ENCODE measurements at places on chromosomes 2 and 18.

GRCh38 chr2:71619230-71619741, 165.9 kb downstream of the DYSF start:
- DNase-seq: no peak

DNA sequence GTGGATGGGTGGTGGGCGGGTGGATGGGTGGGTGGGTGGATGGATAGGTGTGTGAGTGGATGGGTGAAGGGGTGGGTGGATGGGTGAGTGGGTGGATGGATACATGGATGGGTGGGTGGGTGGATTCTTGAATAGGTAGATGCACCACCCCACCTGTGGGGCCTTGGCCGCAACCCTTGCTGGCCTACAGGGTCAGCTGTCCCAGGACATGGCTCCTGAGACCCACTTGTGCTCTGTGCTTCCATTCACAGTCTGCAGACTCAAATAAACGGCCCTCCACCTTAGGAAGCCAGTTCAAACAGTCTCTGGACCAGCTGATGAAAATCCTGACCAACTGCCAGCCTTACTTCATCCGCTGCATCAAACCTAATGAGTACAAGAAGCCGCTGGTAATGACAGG, 54.4 kb downstream of the MYO7B start:
- DNase-seq: no peak

GRCh38 chr2:122080871-122081270, 325.4 kb downstream of the TSN start:
- no peak for DNase-seq

- DNase-seq: no peak
Observed at GRCh38 chr2:132609101-132609890, 60.7 kb downstream of the LYPD1 start.

GRCh38 chr2:17606851-17607250, 66.4 kb downstream of the VSNL1 start:
- DNase-seq: no peak

- no peak for DNase-seq
Observed at GRCh38 chr2:170362313-170362870, 184.4 kb downstream of the MYO3B start.

- DNase-seq: no peak
Observed at GRCh38 chr2:54083445-54083844, 32.0 kb upstream of the ACYP2 start.

DNA sequence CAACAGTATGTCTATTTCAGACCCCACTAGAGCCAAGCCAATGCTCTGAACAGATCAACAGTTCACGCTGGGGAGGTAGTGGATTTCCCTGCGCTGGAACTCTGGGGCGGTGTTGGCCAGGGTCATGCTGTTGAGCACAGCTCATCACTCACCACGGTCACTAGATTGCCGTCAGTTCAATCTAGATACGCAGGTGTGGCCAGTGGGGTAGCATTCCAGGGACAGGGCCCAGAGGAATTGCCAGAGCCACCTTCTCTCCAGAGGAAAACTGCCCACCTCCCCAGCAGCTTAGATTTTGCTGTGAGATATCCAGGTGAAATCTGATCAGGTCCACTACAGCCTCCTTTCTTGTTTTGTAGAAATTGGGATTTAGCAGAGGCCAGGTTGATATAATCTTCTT, 101.8 kb downstream of the SOX11 start:
- no peak for DNase-seq

GRCh38 chr2:179268277-179268925, 3.8 kb upstream of the SESTD1 start:
- DNase-seq: peak; percentile 62

DNA sequence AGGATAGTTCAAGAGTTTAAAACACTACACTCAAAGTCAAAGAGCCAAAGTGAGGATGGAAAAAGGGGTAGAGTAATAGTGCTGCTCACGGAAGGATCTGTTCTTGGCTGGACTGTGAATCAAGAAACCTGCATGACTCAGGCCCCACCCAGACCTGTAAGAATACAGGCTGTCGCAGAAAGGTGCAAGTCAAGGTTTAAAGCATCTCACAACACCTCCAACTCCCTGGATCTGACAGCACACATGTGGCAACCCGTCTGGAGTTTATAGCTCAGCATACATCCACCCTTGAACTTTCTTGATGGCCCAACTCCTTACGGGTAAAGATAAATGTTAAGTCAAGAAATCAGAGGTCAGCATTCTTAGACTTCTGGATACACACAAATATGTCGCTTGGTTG, 6.3 kb downstream of the KIAA2012 start:
- no peak for DNase-seq

- no peak for DNase-seq
Observed at GRCh38 chr2:223306371-223306770, 254.4 kb downstream of the KCNE4 start.

DNA sequence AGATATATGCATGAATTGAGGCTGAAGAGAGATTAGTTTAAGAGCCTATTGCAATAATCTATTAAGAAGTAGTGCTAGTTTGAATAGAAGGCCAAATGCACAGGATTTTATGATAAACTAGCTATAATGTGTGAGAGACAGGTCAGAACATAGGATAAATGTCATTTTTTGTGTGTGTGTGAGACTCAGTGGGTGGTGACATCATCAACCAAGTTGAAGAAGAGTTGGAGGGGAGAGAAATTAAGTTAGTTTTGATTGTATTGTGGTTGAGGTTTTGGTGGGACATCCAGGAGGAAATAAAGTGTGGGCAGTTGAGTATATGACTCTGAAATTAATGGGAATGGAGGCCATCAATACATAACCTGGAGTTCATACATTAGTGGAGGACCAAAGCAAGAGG, 320.1 kb upstream of the CWC22 start:
- no peak for DNase-seq

DNA sequence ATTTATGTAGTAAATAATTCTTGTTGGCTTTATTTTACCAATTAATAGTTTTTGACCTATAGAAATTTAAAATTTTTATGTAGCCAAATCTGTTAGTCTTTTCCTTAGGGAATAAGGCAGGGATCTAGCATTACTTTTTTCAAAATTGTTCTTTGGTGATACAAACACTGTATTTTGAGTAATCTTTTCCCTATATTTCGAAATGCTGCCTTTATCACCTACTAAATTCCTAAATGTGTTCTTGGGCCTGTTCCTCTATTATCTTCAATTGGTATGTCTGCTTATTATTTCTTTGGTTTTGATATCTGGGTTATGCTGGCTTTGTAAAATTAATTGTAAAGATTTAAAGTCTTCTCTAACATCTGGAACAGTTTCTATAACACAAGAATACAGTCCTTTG, 87.5 kb downstream of the DYSF start:
- DNase-seq: no peak

DNA sequence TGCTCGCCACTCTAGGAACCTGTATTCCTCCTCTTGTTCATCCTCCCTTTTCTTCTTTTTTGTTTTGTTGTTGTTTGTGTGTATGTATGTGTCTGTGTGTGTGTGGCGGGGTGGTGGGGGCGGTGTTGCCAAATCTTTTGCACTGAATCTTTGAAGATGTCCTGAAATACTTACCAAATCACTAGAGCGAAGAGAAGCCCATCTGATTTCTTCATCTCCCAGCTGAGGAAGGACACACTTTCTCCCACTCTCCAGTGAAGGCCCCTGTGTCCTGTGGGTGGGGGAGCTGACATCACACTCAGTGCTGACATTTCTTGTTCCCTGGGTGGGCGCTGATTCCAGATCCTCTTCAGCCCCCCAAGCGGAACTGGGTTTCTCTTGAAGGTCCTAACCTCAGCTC, 74.5 kb downstream of the NEDD4L start:
- no peak for DNase-seq

GRCh38 chr18:22490429-22490846, 72.7 kb upstream of the CTAGE1 start:
- DNase-seq: peak; percentile 5

- DNase-seq: no peak
Observed at GRCh38 chr2:43569921-43570320, 25.9 kb downstream of the THADA start.

DNA sequence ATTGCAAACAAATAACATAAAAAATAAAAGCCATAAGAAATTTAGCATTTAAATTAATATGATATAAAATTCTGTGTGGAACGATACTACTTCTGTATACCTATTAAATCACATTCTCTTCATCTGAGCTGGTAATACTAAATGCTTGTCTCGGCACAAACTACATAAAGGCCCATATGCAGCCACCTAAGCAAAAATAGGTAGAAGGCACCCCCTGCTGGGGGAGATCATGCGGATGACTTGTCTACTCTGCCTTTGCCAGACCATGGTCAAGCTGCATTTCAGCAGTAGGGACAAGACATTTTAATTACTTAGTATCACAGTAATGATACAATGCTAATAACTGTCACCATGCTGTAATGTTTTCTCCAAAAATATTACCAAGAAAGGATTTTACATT, 108.0 kb downstream of the CDH19 start:
- DNase-seq: peak; percentile 60

DNA sequence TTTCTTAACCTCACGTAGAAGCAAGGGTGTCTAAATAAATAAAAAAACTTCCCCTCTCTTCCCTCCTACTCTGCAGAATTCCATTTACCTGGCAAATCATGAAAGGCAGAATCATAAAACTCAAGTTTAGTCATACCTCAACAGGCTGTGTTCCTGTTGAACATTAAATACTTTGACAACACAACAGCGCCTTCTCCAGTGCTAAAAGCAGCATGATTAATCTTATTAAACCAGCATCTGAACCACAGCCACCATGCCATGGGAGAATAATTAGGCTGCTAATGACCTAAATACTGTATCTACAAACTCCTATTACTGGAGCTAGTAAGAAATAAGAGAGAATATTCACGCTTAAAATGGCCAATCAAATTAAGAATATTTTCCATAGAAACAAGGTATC, 68.1 kb downstream of the CDH2 start:
- no peak for DNase-seq

- DNase-seq: no peak
Observed at GRCh38 chr18:2223449-2223848, 347.9 kb downstream of the METTL4 start.

DNA sequence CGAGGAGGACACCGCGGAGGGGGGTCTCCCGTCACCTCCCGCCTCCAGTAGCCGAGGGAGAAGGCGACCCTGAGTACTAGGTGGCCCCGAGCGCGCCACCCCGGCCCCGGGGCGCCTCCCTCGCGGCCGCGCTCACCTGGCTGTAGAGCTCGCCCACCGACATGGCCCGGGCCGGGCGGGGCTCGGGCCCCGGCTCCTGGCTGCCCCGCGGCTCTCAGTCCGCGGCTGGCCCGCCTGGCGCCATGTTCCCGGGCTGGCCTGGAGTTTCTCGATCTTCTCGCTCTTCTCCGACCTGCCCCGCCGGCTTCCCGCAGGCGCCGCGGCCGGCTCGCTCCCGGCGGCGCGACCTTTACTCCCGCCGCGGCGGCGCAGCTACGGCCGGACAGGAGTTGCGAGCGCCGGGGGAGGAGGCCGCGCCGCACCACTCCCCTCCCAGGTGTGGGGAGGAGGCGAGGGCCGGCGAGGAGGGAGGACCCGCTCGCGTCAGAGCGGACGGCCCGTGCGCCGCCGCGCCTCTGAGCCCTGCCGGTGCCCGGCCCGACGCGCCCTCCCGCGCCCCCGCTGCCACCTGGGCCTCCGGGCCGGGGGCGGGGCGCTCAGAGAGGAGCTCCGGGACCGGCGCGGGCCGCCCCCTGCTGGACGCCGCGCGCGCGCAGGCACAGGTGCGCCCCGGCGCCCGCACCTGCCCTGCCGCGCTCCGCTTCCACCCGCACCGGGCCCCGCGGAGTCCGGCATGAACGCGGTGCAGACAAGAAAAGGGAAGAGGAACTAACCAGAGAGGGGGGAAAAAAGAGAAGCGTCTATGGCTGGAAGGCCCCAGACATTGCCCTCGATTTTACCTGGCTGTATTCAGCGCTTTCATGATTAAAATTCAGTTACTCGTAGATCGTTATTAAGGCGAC, at the start of gene MYO5B:
TSS of gene MYO5B (minus strand) at position 517 of the 902 bp plus-strand sequence. CDS start at position 163, 354 bp downstream.
- peak; percentile 60 for DNase-seq

- DNase-seq: no peak
Observed at GRCh38 chr2:101753720-101754490, 56.4 kb downstream of the MAP4K4 start.

DNA sequence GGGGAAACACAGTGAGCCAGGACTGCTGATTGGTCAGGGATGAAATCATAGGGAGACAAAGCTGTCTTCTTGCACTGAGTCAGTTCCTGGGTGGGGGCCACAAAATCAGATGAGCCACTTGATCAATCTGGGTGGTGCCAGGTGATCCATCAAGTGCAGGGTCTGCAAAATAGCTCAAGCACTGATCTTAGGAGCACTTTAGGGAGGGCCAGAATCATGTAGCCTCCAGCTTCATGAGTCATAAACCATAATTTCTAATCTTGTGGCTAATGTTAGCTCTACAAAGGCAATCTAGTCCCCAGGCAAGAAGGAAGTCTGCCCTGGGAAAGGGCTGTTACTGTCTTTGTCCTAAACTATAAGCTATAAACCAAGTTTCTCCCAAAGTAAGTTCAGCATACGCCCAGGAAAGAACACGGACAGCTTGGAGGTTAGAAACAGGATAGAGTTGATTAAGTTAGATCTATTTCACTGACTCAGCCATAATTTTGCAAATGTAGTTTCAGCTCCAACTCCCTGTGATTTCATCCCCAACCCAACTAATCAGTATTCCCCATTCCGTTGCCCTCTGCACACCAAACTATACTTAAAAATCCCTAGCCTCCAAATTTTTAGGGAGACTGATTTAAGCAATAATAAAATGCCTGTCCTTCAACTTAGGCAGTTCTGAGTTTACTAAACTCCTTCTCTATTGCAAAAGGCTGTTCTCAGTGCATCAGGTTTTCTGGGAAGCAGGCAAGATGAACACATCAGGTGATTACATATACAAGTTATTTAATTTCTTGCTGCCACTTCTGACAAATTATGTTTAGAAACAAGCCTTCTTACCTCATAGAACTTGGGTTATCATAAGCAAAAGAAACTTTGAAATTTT, 226.9 kb upstream of the SPOPL start:
- DNase-seq: no peak

- DNase-seq: no peak
Observed at GRCh38 chr2:139872032-139872431, 1091.8 kb upstream of the NXPH2 start.

- no peak for DNase-seq
Observed at GRCh38 chr2:55761024-55761423, 67.4 kb upstream of the PNPT1 start.

DNA sequence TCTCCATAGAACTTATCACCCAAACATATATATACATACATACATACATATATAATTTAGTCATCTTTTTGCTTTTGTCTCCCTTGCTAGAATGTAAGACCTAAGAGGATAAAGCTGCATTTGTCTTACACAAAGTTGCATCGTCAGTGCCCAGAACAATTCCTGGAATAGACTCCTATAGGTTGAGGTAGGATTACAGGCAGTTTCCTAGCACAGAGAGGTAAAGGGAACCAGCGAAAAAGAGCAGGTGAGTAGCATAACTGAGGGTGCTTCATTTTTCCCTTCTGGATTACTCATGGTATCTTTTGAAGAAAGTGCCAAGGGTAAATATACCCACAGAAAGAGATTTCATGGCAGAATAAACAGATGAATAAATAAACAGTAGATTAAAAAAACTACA, 68.1 kb upstream of the AMMECR1L start:
- no peak for DNase-seq

GRCh38 chr2:16726577-16726976, 60.9 kb upstream of the CYRIA start:
- DNase-seq: no peak
